Activated naive CD4-positive, alpha-beta T cell treated with Interleukin-2 at 50 U/mL for 16 hours (primary cell): ENCODE measurements at places on chromosomes 2 and 18.
A peak's percentile ranks its signal among the peaks of the same experiment; 100 is the strongest.

GRCh38 chr2:64023485-64024258 is 4.4 kb upstream of the VPS54 start:
- DNase-seq, result no peak

DNA sequence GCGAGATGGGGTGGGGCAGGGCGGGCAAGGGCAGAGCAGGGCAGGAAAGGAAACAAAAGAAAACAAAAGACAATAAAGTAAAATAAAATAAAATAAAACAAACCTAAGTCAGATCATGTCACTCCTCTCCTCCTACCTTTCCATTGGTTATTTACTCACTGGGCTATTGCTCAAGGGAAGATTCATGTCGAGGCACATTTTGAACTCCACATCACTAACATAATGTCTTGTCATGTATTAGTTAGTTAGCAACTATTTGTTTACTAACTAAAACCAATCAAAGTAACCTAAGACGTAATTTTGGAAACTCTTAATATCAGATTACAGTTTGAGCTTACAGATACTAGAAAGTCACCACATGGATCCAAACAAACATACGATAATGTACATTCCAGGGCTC is 2.2 kb downstream of the C1D start:
- DNase-seq, result no peak

- DNase-seq, result no peak
Measured at GRCh38 chr18:31526374-31526773, 28.4 kb downstream of the DSG2 start.

GRCh38 chr2:216777637-216778273 is 82.1 kb downstream of the TNP1 start:
- DNase-seq, result no peak

DNA sequence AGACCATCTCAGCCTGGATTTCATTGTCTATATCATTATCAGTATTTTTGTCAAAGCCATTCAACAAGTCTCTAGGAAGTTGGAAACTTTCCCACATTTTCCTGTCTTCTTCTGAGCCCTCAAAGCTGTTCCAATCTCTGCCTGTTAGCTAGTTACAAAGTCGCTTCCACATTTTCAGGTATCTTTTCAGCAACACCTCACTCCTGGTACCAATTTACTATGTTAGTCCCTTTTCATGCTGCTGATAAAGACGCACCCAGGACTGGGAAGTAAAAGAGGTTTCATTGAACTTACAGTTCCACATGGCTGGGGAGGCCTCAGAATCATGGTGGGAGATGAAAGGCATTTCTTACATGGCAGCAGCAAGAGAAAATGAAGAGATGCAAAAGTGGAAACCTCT is 9.3 kb upstream of the FIGLA start:
- DNase-seq, result no peak

GRCh38 chr18:48539406-48540250 is 797 bp downstream of the CTIF start:
- peak; percentile 30 for DNase-seq

- DNase-seq, result no peak
Measured at GRCh38 chr18:7630731-7631442, 63.8 kb downstream of the PTPRM start.

DNA sequence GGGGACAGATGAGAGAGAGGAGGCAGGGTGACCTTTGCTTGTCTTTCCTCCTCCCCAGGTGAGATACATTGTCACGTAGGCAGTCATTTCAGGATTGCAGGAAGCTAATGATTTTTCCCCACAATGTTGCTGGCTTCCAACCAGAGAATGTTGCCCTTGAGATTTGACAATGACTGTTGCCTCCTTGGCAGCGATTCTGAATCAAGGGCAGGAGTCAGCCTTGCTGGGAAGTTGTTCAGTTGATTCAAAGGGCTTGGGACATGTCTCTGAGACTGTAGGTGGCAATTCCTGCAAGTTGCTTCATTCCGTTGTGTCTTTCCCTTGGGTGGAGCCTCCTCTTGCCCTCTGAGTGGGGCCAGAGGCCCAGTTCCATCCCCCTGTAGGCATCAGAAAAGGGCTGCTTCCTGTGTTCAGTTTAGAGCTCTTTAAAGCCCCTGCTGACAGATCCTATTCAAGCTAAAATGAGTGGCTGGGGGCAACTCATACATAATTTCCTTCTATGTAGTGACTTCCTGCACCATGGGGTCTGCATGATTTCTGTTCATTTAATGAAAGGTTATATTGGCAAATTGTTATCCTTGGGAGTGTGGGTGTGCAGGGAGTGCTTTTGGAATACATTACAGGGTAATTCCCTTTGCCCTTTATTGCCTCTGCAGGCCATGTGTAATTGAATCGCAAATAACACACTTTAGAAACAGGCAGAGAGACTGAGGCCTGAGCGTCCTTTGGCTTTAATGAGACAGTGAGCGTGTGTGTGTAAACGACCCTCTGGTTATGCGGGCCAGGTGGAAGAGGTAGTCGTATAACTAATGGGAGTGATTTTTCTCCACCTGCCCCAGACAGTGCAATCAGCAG is 52.4 kb downstream of the GPR39 start:
- DNase-seq, result no peak

DNA sequence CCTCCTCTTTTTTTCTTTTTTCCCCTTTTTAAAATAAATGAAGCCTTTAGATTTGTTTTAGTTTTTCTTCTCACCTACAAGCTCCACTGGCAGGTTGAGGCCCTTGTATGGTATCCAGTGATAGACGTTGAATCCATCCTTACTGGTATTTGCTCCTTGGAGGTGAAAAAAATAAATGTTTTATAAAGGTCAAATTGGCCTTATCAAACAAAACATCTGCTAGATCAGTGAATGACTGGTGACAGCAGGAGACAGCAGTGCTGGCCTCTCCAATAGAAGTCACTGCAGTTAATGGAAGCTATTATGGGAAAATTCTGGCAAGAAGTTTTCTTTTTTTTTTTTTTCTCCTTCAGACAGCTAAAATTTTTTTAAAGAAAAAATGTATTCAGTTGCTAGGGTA is 12.6 kb upstream of the SP9 start:
- no peak for DNase-seq

DNA sequence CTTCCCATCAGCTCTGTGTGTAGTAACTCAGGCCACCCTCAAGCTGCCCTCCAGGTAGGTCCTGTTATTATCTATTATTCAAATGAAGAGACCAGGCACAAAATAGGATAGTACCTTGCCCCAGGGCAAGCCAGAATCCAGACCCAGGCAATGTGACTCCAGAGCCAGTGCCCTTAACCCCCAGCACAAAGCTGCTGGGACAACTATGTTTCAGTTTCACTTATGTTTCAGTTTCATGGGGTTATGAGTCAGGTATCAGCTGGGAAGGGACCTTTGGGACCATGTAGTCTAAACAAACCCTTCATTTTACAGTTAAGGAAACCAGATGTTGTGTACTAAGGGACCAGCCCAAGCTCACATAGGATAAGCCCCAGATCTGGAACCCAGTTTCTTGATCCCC is 10.0 kb downstream of the HK2 start:
- DNase-seq, result peak; percentile 23

GRCh38 chr2:70750320-70750719 is 17.7 kb downstream of the ADD2 start:
- no peak for DNase-seq

GRCh38 chr2:157842106-157842879 is 33.8 kb downstream of the ACVR1 start:
- DNase-seq, result no peak

DNA sequence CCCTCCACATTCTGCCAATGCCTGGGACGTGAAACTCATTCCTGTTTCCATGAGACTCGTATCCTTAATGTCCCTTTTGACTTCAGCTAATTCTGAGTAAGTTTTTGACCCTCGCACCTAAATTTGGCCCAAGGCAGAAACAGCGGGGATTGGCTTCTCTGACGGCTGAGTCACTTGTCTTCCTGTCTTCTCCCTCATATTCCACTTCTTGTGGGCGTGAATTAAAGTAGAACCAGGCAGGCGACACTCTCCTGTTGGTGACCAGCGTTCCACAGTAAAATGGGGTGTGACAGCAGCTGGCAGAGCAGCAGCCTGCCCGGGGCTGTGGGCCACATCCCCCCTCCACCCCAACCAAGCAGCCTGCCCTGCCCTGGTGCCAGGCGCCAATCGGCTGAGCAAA is 15.5 kb downstream of the TTC32 start:
- no peak for DNase-seq

GRCh38 chr2:207154556-207155510 is 10.9 kb downstream of the KLF7 start:
- DNase-seq, result no peak

DNA sequence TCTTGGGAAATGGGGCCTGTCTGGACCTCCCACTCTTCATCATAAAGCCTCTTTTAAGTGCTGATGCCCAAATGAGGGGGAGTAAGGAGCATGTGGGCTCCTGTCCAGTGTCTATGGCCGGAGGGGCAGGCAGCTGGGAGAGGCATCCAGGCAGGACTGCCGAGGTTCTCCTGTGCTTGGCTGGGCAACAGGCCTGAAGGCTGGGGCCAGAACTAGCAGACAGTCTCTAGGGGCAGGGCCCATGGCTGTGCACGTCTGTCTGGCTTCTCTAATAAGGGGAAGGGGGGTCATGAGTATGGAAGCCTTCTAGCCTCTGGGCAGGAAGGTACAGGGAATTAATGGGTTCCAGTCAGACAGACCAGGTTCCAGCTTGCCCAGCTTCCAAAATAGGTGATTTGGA is 128.6 kb downstream of the SMAD2 start:
- DNase-seq, result no peak
